Spleen (tissue), 13 donors: ENCODE measurements at places on chromosomes 12 and 14.

DNA sequence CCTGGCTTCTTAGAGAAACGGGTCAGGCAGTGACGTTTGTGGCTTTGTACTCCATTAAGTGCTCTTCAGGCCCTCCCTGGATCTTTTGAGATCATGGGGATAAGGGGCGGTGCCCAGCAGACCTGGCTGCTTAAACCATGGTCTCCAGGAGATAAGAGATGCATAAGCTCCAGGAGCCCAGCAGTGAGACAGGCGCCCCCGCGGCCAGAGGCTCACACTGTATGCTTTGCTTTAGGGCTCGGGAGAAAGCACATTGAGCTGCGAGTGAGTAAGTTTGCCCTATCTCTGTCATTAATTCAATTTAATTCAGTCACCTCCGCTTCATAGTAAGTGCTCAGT lies 359.5 kb downstream of the CACNA1C start:
- no peak for DNase-seq

- no peak for DNase-seq
These were observed 11.8 kb upstream of the AMN1 start for GRCh38 chr12:31740628-31741027.

DNA sequence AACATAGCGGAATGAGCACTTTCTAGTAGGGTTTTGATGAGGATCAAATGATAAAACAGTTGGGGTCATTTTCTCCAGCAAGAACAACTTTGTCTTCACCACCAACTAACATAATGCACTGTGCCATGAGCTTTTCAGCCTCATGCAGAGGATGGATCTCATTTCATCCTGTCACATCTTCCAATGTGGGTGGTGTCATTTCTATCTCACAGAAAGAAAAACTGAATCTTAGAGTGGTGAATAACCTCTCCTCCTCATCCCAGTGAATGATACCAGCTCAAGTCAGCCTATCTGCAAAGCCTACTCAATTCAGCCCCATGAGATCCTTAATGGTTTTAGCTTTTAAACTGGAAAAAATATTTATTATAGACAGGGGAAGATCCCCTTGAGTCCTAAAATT lies 1147.2 kb downstream of the VRK1 start:
- DNase-seq, result no peak

- no peak for DNase-seq
These were observed 33.5 kb upstream of the EVL start for GRCh38 chr14:100031506-100032281.

DNA sequence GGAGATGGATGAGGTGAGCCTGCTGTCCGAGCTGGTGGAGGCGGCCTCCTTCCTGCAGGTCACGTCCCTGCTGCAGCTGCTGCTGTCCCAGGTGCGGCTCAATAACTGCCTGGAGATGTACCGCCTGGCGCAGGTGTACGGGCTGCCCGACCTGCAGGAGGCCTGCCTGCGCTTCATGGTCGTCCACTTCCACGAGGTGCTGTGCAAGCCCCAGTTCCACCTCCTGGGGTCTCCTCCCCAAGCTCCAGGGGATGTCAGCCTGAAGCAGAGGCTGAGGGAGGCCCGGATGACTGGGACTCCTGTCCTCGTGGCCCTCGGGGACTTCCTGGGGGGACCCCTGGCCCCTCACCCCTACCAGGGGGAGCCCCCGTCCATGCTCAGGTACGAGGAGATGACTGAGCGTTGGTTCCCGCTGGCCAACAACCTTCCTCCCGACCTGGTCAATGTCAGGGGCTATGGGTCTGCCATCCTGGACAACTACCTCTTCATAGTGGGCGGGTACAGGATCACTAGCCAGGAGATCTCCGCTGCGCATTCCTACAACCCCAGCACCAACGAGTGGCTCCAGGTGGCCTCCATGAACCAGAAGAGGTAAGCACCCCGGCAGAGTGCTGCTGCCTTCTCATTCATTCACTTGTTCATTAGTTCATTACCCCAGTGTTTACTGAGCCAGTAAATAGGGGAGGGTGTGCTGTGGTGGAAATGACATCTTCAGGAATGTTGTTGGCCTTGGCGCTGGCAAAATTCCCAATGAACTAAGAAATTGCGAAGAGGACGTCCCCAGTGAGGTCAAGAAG lies 774 bp upstream of the MANSC4 start:
- no peak for DNase-seq

DNA sequence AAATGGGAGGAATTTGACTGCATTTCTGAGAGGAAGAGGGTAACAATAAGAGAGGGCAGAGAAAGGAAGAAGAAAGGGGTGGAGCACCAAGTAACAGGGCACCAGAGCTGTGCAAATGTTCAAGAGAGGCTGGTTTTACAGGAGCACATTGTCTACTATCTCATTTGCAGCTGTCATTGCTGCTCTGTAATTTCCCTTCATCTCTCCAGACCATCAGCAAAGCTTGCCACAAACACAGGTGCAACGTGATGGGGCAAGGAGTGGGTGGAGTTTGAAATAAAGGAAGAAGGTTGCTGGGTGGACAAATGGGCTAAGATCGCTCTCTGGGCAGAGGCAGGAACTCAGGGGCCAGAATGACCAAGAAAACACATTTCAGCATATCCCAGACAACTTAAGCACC lies 47.9 kb upstream of the PLEKHG6 start:
- no peak for DNase-seq

GRCh38 chr12:93192878-93193277 lies 184.8 kb upstream of the NUDT4 start:
- DNase-seq, result no peak

DNA sequence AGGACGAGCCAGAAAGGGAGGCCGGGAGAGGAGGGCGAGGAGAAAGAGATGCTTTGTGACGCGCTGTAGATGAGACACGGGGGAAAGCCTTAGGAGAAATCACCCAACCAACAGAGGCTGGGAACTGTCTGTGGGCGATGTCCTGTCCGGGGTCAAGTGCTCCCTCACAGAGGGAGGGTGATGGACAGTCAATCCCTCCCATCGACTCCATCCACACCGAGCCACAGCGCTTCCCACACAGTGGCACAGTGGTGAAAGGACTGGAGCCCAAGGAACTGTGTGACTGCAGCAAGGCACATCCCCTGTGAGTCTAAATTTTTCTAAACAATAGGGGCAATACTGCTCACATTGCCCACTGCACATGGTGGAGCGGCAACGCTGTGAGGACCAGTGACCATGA lies 89.1 kb downstream of the TTC7B start:
- no peak for DNase-seq

GRCh38 chr12:26246483-26247164 lies 51.3 kb downstream of the SSPN start:
- no peak for DNase-seq
